ENCODE measurements at places on chromosomes 3 and 15. TPM values are rescaled to one million over a fixed set of nuclear protein-coding genes. Genes with fewer than 3 reads are reported as not detected.

NUP210 gene
- total RNA-seq, result not detected

DNA sequence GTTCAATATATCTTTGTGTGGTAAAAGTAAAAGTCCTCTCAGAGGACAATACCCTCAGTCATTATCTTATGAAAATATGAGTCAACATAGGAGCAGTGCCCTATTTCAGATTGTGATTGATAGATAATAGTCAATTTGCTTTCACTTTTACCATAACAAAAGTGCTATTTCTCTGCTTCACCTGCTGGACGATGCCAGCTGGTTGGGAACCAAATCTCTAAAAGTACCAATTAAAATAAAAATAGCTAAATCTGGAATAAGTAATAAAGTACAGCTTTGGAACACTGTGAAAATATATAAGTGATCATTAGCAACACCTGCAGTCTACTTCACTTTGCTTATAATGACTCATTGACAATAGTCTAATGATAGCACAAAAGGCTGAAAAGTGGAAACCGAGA lies 390.3 kb upstream of the AGTR1 start:
- DNase-seq, result no peak

PRSS50 gene
- total RNA-seq, result not detected

GRCh38 chr3:41682996-41683395 lies 278.9 kb downstream of the ULK4 start:
- peak; percentile 87 for DNase-seq
